ENCODE measurements at places on chromosomes 1 and 21.

GRCh38 chr1:31318146-31318545 is 21.3 kb downstream of the ZCCHC17 start:
- H3K36me3 ChIP-seq = peaks cover 10% of the 10 kb centered on the region
- no peak for DNase-seq
- H3K27me3 ChIP-seq = no peaks in the 10 kb centered on the region
- no peak overlapping the region for H3K27ac ChIP-seq

- no peak overlapping the region for H3K4me3 ChIP-seq
- H3K36me3 ChIP-seq = no peaks in the 10 kb centered on the region
- no peaks in the 10 kb centered on the region for H3K4me1 ChIP-seq
- H3K27ac ChIP-seq = no peak overlapping the region
- no peak for DNase-seq
- H3K27me3 ChIP-seq = no peaks in the 10 kb centered on the region
Measured at GRCh38 chr1:95660736-95661135, 426.7 kb downstream of the RWDD3 start.

DNA sequence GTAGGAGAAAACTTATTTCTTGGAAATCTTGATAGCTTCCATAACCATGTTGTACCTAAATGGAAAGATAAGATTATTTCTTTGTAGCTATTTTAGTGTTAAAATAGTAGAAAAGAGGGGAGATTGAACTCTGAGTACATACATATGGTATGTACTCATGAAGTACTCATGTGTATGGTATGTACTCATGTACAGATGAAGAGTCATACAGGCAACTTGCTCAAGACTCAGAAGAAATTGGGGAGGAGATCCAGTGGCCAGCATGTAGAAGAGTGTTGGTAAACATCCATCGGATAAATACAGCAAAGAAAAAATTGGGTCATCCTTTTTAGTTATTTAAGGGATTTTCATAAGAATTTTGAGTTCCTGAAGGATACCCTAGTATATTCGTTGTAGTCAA is 29.0 kb downstream of the MDM4 start:
- no peak for DNase-seq
- peak overlapping the region; percentile 92 for H3K27ac ChIP-seq
- H3K36me3 ChIP-seq = peaks cover 28% of the 10 kb centered on the region
- no peaks in the 10 kb centered on the region for H3K27me3 ChIP-seq
- peaks cover 43% of the 10 kb centered on the region for H3K4me1 ChIP-seq

DNA sequence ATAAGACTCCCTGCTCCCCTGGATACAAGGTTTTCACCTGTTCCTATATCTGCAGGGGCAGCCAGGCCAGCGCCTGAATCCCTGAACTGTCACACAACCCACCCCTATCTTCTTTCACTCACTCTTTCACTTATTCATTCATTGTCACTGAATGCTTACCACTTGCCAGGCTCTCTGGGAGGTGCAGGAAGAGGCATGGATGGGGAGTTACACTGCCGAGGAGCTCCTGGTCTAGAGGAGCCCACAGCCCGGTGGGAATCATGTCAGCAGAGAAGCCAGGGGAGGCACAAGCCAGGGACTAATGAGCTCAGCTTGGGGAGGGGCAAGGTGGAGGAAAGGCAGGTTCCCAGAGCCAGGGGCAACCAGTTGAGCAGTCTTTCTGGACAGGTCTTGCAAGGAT is 155.8 kb downstream of the TRABD2B start:
- H3K27me3 ChIP-seq = peaks cover 14% of the 10 kb centered on the region
- no peaks in the 10 kb centered on the region for H3K36me3 ChIP-seq
- no peaks in the 10 kb centered on the region for H3K4me1 ChIP-seq
- H3K27ac ChIP-seq = no peak overlapping the region
- no peak for DNase-seq
- H3K4me3 ChIP-seq = no peak overlapping the region

GRCh38 chr1:69404486-69404885 is 163.2 kb upstream of the LRRC7 start:
- H3K27ac ChIP-seq = no peak overlapping the region
- no peak for DNase-seq
- no peaks in the 10 kb centered on the region for H3K27me3 ChIP-seq
- H3K4me3 ChIP-seq = no peak overlapping the region
- no peaks in the 10 kb centered on the region for H3K4me1 ChIP-seq

All from activated T-cell treated with anti-CD3 and anti-CD28 coated beads, Interleukin-2, amount 50 U/mL, for 72 hours (primary cell).